ENCODE measurements at places on chromosomes 4 and X.
A peak's percentile ranks its signal among the peaks of the same experiment; 100 is the strongest.

DNA sequence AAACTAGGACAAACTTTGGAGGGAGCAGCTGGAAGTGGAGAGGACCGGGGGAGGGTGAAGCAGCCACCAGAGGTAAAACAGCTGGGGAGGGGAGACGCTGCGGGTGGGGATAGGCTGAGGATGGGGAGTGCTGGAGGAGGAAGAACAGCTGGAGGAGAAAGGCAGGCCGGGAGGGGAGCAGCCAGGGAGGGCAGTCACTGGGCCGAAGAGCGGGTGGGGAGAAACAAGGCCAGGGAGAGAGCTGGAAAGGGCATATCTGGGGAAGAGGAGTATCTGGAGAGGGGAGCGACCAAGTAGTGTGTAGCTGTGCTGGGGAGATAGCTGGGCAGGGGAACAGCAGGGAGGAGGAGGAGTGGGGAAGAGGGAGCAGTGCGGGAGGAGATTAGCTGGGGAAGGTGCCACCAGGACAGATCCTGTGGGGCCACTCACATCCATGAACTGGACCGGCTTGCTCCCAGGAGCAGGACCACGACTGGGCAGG is 2.7 kb downstream of the SLC38A5 start:
- DNase-seq = no peak

- no peak for DNase-seq
Measured at GRCh38 chr4:69830560-69831269, 29.2 kb downstream of the SULT1E1 start.

DNA sequence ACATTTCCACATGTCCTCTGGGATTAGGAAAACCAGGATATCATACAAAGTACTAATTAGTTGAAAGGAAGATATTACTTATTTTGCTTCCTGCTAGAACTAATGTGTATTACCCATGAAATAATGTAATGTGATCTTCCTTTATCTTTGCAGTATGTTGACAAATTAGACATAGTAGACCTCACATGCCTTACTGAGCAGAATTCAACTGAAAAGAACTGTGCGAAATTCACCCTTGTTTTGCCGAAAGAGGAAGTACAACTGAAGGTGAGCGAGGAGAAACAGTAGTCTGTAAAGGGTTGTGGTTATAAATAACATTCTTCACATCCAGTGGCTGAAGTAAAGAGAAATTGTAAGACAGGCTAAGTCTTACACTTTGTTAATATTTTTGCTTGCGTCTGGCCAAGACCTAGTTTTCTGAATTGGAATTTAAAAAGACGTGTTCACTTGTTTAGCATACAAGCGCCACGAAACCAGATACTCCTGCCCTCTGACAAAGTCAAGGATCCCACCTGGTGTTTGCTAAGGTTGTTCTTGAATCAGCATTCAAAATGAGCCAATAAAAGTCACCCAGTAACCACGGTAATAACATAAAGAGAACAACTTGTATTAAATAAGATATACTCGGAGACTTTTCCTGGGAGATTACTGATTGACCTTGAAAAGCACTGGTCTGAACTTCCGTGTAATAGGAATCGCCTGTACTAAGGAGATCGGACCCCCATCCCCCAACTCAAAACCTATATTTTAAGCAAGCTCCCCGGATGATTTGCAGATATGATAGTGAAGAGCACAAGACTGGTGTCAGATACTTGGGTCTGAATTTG is 16.9 kb downstream of the STAP1 start:
- DNase-seq = peak; percentile 9

- DNase-seq = peak; percentile 39
Measured at GRCh38 chr4:11505221-11505971, 76.7 kb upstream of the HS3ST1 start.

DNA sequence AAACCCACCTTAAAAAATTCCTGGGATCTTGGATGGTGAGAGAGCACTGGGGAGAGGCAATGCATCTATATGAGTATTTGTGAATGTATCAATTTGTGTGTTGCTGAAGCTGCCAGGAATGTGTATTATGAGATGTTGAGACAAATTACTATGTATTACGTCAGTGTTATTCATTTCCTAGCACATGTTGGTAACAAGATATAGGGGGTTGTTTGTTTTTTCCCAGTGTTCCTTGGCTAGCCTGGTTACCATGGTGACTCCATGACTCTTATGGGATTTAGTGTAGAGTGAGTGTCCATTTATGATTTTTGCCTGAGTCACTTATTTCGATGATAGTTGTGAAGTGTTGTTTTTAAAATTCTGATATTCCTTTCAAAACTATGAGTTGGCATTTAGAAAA is 65.6 kb downstream of the RAB40A start:
- DNase-seq = no peak
